ENCODE measurements at places on chromosomes 2 and 18.

- DNase-seq, result peak; percentile 74
These were observed 26.1 kb downstream of the RAB31 start for GRCh38 chr18:9734189-9734588.

GRCh38 chr2:170679607-170680079, 35.5 kb upstream of the SP5 start:
- no peak for DNase-seq

DNA sequence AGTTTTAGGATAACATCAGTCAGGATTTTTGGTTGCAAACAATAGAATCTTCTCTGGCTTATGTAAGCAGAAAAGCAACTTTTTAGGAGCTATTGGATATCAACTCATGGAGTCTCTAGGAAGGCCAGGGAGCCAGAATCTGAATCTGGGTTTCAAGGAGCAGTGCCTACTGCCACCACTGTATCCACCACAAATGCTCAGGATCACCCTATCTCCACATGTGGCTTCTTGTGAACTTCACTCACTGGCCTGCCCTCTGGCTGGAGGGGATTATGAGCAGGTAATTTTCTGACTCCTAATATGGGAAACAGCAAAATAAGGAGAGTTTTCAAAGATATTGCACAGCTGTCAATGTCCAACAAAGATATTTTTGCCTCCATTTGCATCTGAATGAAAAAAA, 142.9 kb downstream of the PKP4 start:
- DNase-seq, result no peak

- no peak for DNase-seq
These were observed 75.7 kb downstream of the ADD2 start for GRCh38 chr2:70692256-70692655.

- no peak for DNase-seq
These were observed 508 bp upstream of the TUBA4B start for GRCh38 chr2:219252570-219252899.

DNA sequence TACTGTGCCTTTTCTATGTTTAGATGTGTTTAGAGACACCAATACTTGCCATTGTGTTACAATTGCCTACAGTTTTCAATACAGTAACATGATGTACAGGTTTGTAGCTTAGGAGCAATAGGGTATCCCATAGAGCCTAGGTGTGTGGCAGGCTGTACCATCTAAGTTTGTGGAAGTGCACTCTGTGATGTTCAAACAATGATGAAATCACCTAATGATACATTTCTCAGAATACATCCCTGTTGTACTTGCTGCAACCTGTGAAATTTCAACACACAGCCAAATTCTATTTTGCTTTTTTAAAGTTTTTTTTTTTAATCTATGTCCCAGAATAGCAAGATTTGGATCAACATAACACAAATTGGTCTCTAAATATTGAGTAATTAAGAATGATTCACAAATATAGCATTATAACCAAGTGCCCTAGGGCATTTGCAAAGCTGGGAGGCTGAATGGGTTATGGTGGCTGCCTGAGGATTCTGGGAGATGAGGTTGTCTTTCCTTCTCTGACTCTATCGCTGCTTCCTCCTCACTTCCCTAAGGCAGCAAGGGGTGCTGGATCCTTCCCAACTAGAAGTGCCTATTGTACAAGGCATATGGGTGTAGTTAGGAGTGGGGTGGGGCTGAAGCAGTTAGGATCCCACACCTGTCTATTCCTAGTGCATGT, 78.3 kb downstream of the SKA1 start:
- DNase-seq, result no peak

- DNase-seq, result no peak
These were observed 21.9 kb downstream of the INO80D start for GRCh38 chr2:206064077-206064476.

Data from PC-9 (cell line).